ENCODE measurements at places on chromosomes 11 and 22.

GRCh38 chr11:44737245-44738085 is 10.7 kb downstream of the TSPAN18 start:
- no peak for DNase-seq

DNA sequence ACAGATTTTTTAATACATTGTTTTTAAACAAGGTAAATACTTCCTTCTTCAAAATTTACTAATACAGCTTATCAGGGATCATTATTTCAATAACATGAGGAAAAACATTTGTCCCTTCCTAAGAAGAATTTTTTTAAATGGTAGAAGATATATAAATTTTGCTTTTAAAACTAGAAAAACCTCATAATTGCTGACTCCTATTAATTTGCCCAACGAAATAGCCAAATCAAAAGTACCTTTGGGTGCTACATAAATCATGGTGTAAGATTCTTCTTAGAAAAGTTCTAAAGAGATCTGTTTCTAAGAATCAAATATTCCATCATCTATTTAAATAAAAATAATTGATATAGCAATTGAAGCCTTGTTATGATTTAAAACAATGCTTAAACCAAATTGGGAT is 54.9 kb downstream of the CEP57 start:
- DNase-seq = no peak

- DNase-seq = peak; percentile 24
Observed at GRCh38 chr11:35721651-35722282, 59.2 kb downstream of the TRIM44 start.

GRCh38 chr11:114208377-114208776 is 87.8 kb upstream of the NNMT start:
- no peak for DNase-seq

DNA sequence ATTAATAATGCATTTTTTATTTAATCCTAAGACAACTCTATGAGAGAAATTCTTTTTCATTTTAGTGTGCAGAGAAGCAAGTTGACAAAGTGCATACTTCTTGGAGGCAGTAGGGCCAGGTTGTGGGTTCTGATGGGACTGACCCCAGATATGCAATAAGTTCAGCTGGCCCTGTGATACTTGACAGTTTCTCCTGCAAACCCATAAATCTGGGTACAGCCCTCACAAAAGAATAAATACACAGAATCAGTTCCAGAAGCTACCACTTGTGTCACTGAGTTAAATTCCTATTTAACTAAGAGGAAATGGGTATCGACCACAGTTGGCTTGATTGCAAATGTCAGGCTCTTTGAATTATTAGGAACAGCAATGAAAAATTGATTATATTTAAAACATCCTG is 598.5 kb upstream of the API5 start:
- no peak for DNase-seq

- peak; percentile 88 for DNase-seq
Observed at GRCh38 chr11:69888483-69889181, 69.4 kb upstream of the FGF3 start.

DNA sequence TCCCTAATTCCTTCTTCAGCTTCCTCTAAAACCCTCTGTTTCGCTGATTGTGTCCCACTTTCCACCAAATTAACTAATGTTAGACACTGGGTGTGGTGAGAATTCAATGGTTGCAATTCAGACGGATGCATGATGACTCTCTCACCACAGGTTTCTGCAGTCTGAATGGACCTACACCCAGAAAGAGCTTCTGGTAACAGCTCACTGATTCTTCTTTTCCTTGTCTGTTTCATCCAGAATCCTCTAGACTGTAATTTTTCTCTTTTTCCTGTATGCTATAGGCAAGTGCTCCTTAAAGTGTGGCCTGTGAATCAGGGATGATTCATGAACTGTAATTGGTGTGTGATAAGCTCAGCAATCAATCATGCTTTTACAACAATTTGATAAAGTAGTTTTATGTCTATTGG is 18.1 kb downstream of the MMP10 start:
- DNase-seq = no peak

DNA sequence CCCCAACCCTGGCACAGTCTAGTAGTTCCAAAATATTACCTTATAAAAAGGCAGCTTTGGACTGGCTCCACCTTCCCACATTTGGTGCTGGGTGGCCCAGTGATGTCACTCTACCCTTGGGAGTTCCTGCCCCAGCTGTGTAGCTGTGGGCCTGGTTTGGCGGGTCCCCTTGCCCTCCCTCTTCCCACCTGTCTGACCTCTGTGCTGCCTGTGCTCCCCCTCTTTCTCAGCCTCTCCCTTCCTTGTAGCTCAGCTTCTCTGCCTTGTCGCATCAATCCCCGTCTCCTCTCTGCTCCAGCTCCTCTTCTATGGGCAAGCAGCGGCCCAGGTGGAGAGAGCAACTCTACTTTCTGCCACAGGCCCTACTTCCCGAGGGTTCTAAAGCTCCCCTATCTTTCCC is 54.6 kb downstream of the CHRDL2 start:
- no peak for DNase-seq

GRCh38 chr11:22479208-22479607 is 141.0 kb downstream of the SLC17A6 start:
- no peak for DNase-seq

GRCh38 chr11:46639197-46639839 is 22.0 kb downstream of the ATG13 start:
- DNase-seq = no peak

DNA sequence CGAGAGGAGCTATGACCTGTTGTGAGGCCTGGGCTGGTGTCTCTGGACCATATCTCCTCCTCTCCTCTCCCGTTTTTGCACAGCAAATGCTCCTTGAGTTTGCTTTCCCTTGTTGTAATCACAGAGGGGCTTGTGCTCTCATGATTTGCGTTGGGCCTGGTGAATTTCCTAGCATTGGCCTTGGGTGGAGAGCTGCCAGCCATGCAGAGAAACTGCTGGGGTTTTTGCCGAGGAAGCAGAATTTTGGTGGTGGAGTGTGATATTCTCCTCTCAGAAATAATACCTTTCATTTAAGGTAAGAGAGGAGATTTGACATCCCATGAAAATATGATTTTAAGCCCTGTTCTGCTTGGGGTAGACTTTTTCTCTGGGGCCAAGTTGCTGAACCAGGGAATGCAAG is 175.7 kb upstream of the CADM1 start:
- no peak for DNase-seq

DNA sequence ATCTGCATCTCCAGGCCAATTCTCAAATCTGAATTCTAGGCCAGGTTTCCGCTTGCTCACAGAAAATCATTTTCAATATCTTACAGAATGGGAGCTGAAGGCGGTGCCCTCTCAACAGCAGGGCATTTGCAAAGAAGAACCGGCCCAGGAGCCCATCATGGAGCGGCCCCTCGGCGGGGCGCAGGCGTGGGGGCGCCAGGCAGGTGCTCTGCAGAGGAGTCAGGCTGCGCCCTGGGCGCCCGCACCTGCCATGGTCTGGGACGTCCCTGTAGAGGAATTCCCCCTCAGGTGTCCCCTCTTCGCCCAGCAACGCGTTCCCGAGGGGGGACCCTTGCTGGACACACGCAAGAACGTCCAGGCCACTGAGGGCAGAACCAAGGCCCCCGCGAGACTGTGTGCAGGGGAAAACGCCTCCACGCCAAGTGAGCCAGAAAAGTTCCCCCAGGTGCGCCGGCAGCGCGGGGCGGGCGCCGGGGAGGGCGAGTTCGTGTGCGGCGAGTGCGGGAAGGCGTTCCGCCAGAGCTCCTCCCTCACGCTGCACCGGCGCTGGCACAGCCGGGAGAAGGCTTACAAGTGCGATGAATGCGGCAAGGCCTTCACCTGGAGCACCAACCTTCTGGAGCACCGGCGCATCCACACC is 11.5 kb downstream of the ZNF74 start:
- DNase-seq = no peak

DNA sequence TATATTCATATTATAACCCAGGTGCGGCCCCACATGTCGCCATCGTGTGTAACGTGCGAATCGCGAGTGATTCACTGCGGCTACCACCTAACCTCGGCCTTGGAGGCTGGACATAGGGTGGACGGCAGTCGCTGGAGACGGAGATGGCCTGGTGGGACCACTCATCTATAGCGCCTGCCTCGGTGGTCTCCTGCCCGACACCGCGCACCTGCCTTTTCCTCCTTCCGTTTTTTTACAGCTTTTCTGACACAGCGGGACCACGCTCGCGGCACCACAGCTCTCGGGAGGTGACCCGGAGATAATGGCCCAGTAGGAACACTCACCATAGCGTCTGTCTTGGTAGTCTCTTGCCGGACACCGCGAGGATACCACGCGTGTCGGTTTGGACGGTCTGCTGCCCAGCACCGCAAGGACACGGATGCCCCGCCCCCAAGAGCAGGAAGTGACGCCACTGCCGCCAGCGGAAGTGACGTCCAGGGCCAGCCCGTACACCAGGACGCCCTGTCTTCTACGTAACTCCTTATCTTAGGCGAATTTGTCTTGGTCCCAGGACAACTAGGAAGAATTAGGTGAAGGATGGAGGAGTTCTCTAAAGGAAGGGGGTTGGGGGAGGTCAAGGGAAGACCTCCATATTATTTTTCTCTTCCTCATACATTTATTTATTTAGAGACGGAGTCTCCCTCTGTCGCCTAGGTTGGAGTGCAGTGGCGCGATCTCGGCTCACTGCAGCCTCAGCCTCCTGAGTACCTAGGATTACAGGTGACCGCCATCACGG is 6.4 kb downstream of the SNU13 start:
- peak; percentile 82 for DNase-seq

DNA sequence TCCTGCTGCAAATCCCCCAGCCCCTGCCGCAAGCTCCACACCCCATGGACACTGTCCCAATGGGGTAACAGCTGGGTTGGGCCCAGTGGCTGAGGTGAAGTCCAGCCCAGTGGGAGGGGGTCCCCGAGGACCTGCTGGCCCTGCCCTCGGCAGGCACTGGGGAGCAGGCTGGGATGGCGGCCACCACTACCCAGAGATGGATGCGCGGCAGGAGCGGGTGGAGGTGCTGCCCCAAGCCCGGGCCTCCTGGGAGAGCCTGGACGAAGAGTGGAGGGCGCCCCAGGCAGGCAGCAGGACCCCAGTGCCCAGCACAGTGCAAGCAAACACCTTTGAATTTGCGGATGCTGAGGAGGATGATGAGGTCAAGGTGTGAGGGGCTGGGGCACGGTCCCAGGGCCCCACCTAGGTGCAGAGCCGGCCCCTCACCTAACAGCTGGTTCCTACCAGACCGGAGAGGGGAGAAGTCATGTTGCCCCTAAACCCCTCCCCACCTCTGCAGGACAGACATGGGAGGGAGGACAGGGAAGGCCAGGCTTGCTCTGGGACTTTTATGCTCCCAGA is 8.2 kb downstream of the CDC42EP1 start:
- DNase-seq = no peak

- no peak for DNase-seq
Observed at GRCh38 chr11:100832829-100833228, 145.7 kb downstream of the ARHGAP42 start.

DNA sequence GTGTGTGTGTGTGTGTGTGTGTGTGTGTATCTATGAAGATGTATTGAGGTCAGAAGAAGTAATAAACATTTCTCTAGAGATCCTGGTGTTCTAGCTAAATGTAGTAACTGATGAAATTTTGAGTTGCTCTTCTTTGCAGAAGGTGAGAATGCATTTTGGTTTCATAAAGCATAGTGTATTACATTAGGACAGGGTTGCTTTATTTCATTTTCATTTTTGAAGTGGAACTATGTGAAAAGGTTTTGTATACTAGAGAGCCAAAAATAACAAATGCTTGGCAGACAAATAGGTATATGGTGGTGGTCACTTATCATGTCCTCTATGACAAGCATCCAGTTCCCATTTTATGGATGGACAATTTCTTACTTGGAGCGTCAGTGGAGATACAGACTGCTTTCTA is 99.0 kb downstream of the CASP12 start:
- DNase-seq = no peak

DNA sequence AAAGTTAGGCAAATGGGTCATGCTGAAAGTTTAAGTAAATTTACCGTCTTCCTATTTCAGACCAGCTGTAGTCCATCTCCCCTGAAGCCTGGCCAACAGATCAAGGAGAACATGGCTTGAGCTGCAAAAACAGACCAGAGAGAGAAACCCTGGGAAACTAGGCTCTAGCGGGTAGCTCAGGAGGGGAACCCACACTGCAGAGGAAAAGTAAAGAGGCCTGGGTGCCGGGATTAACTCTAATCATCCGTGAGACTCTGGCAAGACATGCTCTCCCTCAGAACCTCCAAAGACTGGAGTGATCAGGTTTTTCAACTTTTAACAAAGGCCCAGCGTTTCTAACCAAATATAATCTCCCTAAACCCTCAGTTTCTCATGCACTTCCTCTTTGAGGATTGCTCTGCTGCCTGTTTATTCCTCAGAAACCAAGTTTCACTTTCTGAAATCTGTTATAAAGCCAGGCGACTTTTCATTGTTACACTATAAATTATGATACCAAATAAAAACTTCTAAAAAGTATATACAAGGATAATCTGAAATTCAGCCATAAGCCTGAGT is 67.5 kb downstream of the GAB2 start:
- no peak for DNase-seq

- DNase-seq = no peak
Observed at GRCh38 chr11:111301004-111301841, 2.9 kb downstream of the POU2AF3 start.

DNA sequence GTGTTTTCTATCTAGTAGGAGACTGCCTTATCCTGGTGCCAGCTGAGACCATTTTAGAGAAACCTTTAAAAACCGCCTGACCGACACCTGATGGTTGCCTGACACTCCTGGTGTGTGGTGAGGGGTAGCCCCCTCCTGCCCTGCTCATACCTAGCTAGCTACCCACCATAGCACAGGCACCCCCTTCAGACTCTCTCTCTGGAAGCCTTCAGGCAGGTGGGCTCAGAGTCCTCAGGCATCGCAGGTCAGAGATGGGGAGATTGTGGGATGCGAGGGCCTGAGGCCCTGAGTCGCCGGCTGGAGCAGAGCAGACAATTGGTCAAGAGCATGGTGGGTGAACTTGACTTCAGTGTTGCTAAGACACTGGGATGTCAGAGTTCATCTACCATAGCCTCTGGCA is 424.6 kb downstream of the BRD1 start:
- no peak for DNase-seq

DNA sequence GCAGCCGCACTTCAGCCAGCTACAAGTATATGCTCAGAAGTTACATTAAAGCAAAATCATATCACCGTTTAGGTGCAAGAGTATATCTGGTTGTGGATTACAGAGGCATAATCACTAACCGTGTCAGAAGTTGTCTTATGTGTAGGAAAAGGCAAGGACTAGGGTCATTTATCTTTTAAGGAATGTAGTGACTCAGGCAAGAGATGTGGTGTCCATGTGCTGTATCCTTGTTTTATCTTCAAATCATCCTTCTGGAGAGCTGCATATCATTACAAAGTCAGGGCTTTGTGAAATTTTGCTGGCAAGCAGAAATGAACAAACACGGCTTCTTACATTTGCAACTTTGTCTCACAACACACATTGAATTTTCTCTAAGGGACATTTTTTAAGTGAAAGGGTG is 12.7 kb upstream of the CHORDC1 start:
- no peak for DNase-seq

DNA sequence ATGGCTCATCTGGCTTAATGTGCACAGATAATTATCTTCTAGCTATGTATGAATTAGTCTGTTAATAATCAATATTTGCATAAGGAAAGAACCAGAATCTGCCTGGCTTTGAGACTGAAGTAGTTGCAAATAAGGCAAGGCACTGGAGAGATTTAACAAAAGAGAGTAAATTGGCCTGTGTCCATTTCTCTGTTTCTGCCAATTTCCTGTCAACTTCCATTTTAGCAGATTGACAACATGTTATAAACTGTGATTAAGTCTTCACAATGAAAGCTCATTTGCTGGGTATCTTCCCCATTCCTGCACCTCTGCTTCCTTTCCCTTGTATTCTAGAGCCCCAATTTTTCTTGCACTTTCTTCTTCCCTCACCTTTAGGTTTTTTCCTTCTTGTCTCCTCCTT is 5.3 kb upstream of the TMEM123 start:
- DNase-seq = no peak

- DNase-seq = peak; percentile 28
Observed at GRCh38 chr11:1936781-1937615, 10.1 kb upstream of the MRPL23 start.

- no peak for DNase-seq
Observed at GRCh38 chr22:43360576-43360975, 17.4 kb upstream of the SCUBE1 start.
